ENCODE measurements at places on chromosomes 16 and 17. TPM values are rescaled to one million over a fixed set of nuclear protein-coding genes. Genes with fewer than 3 reads are reported as not detected.

The ZFP90 gene
- 21.5 TPM for total RNA-seq

The KRTAP9-8 gene
- total RNA-seq, result not detected

The STXBP4 gene
- total RNA-seq, result 7.6 TPM

The HSPB9 gene
- total RNA-seq, result not detected

The GRAP gene
- 34.5 TPM for total RNA-seq

The CNGB1 gene
- total RNA-seq, result not detected

The GUCY2D gene
- not detected for total RNA-seq

The BORCS6 gene
- total RNA-seq, result 10.1 TPM

The COPZ2 gene
- 0.59 TPM for total RNA-seq

The ACSM2A gene
- total RNA-seq, result not detected

The FOXF1 gene
- total RNA-seq, result not detected

The SPATA32 gene
- total RNA-seq, result 0.20 TPM

The SPNS2 gene
- total RNA-seq, result 0.94 TPM

The SLC16A13 gene
- total RNA-seq, result 3.8 TPM

The STAT5A gene
- total RNA-seq, result 177 TPM

The KRTAP3-1 gene
- not detected for total RNA-seq

The PSME3IP1 gene
- 140 TPM for total RNA-seq

The PRSS8 gene
- not detected for total RNA-seq

Data from CD4-positive, CD25-positive, alpha-beta regulatory T cell (primary cell).